Liver (tissue), 10 donors: ENCODE measurements at places on chromosomes 3 and 15.

DNA sequence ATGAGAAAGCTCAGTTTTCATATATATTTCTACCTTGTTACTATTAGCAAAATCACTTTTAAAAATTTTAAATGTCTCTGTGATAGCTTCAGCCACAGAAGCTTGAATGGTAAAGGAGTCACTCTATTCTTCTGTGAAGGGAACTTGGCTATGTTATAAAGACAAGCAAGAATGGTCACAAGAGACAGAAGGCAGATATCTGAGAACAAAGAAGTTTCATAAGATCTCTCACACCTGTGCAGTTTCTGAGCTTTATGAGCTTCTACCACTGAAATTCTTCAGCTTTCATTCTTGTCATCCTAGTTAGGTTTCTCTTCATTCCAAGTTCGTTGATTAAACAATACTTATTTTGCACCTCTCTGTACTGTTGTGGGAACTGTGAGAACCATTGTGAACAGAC, 853.4 kb downstream of the IGSF11 start:
- DNase-seq, result no peak

DNA sequence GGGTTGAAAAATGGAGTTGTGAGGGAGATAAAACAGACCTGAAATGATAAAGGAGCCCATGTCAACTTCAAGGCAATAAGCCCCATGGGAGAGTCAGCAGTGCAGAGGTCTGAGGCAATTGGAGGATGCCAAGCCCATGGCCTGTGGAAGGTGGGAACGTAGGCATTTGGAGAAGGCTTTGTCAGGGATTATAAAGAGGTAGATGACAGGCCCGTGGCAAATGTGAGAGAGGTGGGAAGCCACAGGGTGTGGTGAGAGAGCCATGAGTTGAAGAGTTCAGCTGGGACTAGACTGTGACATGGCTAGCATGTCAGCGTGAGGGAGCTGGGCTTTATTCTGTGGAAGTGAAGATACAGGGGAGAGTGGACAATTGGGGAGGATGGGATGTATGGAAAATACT, 35.4 kb downstream of the MFSD1 start:
- no peak for DNase-seq

DNA sequence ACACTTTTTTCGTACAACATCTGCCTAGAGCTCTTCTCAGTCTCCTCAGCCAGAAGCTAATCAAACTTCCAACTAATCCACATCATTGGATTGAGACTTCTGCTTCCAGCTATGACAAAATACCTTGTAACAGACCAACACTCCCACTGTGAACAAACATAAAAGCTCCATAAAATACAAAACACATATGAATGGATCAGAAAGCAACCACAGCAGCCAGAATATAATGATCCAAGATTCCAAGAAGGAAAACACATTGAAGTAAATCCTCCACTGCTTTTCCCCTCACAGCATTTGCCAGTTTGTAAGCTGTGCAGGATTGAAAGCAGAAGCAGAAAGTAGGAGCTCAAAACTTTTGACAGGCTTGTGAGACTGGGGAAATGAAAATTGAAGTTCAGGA, 863.2 kb downstream of the TUSC7 start:
- DNase-seq, result no peak

DNA sequence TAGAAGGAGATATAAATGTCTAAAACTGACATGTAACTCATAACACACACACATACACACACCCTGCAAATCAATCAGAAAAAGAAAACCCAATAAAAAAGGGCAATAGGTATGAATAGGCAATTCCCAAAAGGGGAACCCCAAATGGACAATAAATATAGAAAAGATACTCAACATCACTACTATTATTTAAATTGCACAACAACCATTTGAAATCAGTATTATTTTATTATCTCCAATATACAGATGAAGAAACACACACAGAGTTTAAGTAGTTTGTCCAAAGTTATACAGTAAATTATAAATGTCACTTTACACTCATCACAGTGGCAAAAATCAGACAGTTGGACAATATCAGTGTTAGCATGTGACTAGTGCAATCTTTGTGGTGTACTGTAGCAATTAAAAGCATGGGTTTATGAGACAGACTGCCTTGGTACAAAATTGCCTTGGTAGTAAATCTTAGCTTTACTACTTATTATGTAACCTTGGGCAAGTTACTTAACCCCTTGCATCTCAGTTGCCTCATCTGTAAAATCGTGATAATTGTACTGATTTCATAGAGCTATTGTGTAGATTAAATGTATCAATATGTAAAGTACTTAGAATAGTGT, 3.4 kb upstream of the FSTL1 start:
- no peak for DNase-seq

DNA sequence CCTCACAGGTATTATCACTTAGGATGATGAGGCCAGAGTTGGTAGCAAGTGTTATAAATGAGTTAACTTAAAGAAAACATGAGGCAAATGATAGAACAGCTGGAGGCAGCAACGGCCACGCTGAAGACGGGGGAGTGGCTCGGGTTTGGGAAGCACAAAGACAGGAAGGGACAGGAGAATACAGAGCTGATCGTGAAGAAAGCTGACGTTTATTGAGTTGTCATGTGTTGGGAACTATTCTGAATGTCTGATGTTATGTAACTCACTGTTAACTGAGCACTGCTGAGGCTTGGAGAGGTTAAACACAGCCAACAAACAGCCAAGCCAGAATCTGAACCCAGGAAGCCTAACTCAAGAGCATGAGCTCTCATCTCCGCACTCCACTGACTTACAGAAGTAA, 42.3 kb downstream of the FGD5 start:
- no peak for DNase-seq

DNA sequence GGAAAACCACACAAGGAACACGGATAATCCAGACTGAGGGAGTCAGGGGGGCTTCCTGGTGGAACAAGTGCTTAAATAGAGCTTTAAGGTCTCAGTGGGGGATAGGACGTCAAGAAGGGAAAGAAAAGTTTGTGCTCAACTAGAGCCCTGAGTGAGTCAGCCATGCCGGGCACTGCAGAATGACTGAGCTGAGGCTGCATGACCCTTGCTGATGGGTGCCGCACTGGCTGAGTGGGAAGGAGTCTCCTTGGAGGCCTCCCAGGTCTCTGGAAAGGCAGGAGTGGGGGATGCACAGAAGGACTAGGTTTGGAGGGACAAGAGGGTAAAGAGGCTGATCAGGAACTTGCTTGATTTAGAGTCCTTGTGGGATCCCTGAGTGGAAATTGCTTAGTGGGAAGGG, 150.3 kb downstream of the RPLP1 start:
- DNase-seq, result no peak

- DNase-seq, result no peak
These were observed 1.1 kb downstream of the FBN1 start for GRCh38 chr15:48644467-48644826.

DNA sequence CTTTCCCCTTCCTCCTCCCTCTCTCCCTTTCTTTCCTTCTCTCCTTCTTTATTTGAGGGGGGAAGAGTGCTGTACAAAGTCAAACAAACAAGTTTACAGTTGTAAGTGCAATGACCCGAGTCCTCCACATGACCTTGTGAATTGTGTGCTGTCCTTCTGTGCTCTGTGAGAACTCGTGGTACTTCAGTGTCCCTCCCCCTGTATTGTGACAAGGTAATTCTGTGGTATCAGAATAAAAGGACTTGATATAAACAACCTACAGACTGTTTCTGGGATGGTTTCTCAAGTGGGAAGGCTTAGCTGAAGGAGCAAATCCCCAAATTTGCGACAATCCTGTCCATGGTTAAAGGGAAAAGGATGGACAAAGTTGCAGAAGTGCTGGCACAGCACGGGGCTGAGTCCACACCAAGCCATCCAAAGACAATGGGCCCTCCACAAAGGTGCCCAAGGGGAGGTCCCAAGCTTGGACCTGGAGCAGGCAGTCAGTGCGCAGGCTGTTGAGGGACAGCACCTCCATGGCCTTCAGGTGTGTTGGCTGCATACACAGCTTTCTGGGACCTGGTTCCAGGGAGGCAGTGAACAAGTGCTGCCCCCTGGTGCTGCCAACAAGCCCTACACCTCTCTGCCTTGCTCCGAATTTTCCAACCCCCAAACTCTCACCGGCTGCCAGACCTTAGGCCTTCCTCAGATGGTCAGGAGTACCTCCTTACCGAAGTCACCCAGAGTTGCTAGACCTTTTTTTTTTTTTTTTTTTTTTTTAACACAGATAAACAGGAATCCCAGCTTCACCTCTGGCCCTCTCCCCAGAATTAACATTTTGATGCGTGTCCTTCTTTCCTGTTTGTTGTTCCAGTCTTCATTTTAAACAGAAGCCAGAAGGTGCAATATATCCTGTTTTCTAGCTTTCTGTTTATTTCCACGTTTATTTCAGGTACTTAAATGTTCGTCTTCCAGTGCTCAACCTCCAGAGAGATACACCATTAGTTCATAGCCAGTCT, 2.6 kb upstream of the APEH start:
- DNase-seq, result peak; percentile 84

DNA sequence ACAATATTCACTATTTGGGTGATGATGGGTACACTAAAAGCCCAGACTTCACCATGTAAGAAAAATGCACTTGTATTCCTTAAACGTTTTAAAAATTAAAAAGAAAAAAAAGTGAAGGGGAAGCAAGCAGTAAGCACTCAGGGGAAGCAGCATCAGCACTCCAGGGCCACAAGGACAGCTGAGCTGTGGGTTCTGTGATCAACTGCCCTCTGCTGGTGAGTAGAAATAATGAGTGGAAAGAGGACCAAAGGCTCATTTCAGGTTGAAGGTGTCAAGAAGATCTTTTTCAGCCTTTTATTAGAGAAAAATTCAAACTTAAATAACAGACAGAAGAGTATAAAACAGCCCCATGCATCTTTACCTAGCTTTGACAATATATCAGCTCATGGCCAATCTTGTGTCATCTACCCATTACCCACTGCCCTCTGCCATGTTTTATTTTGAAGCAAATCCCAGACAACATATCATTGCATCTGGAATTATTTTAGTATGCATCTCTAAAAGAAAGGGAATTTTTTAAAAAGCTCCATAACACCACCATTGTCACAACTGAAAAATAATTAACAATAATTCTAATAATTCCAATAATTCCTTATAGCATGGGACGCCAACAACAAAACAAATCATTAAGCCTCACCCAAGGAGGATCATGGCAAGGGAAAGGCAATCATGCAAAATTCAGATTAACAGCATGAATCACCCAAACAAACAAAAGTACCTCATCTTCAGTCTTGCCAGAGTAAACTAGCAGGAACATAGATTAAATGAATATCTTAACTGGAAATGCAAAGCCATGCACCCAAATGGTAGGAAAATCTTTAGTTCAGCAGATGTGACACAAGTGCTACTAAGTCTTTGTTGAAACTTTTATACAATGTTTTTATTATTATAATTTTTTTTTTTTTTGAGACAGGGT, 42.5 kb downstream of the TAMM41 start:
- DNase-seq, result no peak

GRCh38 chr15:48939648-48940047, 24.1 kb downstream of the SHC4 start:
- DNase-seq, result no peak

GRCh38 chr15:84661001-84661400, 3.0 kb upstream of the NMB start:
- DNase-seq, result no peak

DNA sequence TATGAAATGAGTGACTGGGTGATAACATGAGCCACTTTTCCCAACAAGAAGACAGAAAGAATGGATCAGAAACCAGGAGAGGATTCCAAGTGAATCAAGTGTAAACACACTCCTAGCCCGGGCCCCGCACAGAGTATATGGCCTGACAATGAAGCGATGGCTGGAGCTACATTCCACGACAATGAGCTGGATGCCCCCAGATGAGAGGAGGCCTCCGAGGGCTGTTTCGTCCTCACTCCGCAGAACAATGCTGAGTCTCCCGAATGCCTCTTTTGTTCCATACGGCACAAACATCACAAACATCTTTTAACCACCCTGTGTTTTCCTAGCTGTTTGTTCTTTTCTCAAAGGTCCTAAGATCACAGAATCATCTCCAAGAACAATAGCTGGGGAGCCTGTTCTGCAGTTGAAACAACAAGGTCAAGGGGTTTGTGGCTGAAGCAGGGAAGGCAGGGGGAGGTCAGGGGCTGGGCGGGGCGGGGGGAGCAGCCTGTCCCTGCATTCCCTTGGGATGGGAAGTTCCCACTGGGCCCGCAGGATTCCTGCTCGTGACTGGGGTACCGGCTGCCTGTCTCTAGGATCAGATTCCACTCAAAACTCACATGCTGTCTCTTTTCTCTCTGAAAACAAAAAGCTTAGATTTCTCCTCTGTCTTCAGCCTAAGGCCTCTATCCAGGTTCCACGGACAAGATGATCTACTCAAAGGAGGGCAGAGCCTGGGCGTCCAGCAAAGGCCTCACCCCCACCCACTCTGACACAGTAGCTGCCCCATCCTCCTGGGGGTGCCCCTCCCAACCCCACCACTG, 151.3 kb downstream of the XXYLT1 start:
- DNase-seq, result no peak

- DNase-seq, result no peak
These were observed 48.1 kb downstream of the OSBPL10 start for GRCh38 chr3:31932990-31933389.

- DNase-seq, result no peak
These were observed 13.2 kb downstream of the ISG20 start for GRCh38 chr15:88651971-88652370.

GRCh38 chr3:162295323-162295983, 798.8 kb downstream of the OTOL1 start:
- DNase-seq, result no peak

GRCh38 chr15:61220125-61220524, 9.0 kb downstream of the RORA start:
- DNase-seq, result no peak

GRCh38 chr3:65939801-65940246, 98.9 kb downstream of the MAGI1 start:
- no peak for DNase-seq

DNA sequence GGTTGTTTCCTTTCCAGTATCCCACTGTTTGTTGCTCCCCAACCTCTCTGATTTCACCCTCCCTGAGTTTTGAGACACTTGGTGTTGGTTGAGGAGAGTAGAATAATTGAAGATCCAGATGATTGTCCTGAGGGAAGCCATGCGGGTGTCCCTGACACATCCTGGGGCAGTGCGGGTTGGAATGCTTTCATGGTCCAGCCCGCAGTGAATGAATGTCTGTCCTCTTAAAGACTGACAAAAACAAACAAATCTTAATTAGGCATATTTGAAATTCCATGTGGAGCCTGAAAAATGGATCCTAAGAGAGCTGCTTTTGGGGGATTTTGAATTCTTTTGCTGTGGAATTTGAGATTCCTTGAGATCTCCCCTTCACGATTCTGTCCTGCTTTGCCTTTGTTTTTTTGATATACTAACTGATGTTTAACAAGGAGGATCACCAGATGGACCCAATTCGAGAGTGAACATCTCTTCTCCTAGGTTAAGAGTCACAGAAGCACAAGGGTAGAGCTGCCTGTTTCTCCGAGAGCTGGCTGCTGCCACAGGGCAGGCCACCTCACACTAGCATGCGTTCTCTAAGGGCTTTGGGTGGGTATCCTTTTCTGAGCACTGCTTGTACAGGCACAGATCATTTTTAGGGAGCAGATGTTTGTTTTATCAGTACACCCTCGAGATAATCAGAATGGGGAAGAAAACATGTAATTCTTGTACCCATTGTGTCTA, 47.4 kb downstream of the GPR171 start:
- DNase-seq, result no peak

GRCh38 chr15:38377636-38378035, 76.3 kb upstream of the FAM98B start:
- DNase-seq, result no peak
